ENCODE measurements at places on chromosomes 7 and 10.

- DNase-seq: no peak
Measured at GRCh38 chr7:155191901-155192478, 105.7 kb upstream of the INSIG1 start.

GRCh38 chr7:24075426-24075810 is 208.6 kb upstream of the NPY start:
- peak; percentile 19 for DNase-seq

DNA sequence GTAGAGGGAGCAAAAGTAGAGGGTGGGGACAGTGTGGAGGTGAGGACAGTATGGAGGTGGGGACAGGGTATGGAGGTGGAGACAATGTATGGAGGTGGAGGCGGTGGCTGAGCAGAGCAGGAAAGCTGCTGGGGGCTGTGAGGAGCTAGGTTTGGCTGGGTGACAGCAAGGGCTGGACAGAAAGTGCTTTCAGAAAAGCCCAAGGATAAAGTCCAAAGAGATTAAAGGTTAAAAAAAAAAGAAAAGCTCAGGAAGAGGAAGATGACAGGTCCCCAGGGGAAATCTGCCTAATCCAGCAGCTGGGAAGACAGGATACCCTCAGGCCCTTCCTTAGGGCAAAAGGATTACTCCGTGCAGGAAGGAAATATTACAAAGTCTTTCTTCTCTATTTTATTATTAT is 32.1 kb upstream of the PFKFB3 start:
- no peak for DNase-seq

- peak; percentile 79 for DNase-seq
Measured at GRCh38 chr10:72736176-72736827, 44.4 kb downstream of the MCU start.

- no peak for DNase-seq
Measured at GRCh38 chr10:42949287-42949686, 127.6 kb upstream of the RET start.

DNA sequence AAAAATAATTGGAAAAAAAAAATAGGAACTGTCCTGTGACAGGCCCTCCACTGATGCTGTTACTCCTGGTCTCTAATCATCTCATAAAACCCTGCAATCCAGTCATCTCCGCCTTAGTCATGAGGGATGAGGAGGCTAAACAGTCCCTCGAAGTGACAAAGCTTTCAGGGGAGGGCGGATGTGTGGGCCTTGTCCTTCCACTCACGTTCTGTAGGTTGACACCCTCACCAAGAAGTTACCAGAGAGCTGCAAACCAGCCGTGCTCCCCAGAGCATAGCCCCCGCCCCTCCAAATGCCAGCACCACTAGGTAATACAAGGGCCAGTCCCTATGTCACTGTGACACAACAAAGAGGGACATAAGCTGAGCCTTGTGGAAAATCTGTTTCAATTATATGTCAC is 11.9 kb downstream of the COBL start:
- no peak for DNase-seq

DNA sequence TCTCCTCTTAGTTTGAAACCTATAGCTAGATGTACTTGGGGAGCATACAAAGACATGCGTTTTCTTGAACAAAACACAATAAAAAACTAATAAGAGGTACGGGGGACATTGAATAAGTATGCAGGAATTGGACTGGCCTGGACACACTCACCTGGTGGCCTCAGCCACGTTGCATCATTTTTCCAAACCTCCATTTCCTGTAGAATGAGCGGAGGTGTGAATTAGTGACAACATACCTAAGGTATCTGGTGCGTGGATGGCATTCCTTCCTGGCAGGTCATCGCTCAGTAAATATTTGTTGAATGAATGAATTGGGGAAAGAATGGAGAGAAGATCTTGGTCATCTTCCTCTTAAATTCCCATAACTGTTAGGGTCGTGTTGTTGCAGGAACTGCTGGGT is 103.2 kb upstream of the CTBP2 start:
- DNase-seq: peak; percentile 53

DNA sequence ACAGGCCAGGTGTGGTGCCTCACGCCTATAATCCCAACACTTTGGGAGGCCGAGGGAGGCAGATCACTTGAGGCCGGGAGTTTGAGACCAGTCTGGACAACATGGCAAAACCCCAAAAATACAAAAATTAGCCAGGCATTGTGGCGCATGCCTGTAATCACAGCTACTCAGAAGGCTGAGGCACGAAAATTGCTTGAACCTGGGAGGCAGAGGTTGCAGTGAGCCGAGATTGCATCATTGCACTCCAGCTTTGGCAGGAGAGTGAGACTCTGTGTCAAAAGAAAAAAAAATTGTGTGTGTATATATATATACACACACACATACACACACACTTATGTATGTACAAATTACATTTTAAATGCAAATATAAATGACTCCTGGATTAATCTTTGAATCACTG is 76.8 kb upstream of the LRRN3 start:
- DNase-seq: no peak

- DNase-seq: no peak
Measured at GRCh38 chr7:38839851-38840250, 69.1 kb downstream of the VPS41 start.

- no peak for DNase-seq
Measured at GRCh38 chr7:44114586-44115310, 8.6 kb downstream of the POLD2 start.

DNA sequence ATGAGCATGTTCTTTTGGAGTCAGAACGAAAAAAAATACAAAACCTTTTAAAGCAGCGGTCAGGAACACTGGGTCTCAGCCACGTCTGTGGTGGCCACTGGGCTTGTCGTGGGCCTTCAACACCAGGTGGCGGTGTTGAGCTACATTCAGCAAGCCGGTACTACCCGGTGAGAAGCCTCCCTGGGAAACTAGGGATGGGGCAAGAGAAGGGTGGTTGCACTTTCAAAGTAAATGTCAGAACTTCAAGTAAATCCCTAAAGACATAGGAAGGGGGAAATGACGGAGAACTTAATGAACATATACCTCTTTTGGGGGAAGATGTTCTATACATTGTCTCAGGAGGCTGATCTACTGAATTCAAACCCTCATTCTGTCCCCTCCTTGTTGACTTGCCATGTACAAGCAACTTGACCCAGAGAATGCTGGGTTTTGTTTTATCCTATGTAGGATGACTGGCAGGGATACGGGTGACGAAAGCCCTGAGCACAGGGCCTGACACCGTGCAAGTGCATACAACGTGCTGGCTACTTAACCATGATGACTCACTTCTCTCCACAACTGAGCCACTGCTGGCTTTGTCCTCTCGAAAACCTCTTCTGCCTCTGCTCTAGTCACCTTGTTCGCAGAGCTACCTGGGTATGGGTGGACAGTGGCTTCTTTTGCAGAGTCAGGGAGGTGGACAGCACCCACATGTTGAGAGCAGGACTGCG is 49.0 kb upstream of the BAMBI start:
- peak; percentile 64 for DNase-seq

GRCh38 chr10:4776234-4776638 is 49.8 kb upstream of the AKR1E2 start:
- DNase-seq: no peak

GRCh38 chr10:62511238-62511637 is 137.1 kb downstream of the ZNF365 start:
- DNase-seq: no peak

GRCh38 chr7:17371671-17372524 is 73.4 kb downstream of the AHR start:
- DNase-seq: peak; percentile 98

DNA sequence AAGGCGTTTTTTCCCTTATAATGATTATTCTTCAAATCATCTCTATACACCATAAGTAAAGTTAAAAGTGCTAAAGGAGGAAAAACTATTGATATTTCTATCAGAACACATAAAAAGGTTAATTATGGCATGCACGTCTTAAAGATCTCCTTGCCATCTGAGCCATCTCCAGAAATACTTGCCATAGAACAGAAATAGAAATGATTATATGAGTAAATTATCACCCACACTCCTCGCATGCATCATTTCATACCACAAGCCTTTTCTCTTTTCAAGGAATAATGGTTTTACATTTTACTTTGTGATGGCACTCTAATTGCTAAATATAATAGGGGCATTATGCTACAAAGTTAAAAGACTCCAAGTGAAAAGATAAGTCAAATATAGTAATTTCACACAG is 55.7 kb upstream of the GLCCI1 start:
- no peak for DNase-seq

DNA sequence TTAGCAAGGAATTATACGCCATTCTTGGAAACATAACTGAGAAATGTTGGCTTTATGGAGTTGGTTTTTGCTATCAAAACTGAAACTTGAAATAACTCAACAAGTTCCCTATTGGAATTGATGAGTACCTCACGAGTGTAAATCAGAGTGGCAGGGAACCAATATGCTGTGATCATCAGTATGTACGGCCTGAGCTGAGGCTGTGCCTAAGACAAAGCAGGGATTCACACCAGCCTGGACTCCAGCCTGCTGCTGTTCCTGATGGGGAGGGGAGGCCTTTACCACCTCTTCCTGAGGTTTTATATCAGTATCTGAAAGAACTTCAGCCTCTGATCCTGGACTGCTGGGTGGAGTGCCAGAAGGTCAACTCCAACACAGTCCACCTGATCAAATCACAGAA is 52.7 kb downstream of the CRTAC1 start:
- no peak for DNase-seq

- DNase-seq: no peak
Measured at GRCh38 chr7:39534599-39534998, 31.6 kb upstream of the YAE1 start.

DNA sequence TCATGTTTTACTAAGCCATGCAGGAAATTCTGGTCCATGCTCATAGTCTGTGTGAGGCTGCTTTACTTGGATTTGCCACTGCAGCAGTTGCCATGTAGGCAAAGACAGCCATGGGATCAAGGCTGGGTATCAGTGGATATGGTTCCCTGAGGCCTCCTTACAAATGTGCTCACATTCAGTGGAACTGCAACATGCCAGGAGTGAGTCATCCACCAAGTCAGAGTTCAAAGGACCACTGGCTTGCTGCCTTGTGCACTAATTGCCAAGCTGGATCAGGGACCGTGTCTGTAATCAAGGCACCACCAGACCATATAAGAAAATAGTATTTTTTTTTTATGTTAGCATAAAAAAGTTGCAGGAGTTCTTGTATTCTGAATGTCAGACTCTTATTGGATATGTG is 101.0 kb downstream of the CDCA7L start:
- DNase-seq: no peak

- DNase-seq: peak; percentile 23
Measured at GRCh38 chr10:49398000-49398861, 2.3 kb upstream of the DRGX start.

DNA sequence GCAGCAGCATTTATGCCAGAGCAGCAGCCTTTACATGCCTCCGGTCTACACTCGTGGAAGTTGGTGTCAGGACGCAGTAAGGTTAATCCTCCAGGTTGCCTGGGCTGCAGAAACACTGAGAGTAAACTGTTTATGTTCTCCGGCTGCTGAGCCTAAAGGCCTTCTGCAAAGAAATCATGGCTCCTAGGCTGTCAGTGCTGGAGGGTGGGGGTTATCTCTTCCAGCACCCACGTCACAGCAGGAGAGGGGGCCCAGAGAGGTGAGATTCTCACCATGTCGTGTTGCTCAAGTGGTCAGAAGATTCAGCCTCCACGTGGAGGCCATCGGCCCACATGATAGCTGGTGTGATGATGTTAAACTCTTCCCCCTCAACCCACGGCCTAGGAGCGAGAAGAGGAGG is 41.2 kb downstream of the COL13A1 start:
- DNase-seq: no peak

DNA sequence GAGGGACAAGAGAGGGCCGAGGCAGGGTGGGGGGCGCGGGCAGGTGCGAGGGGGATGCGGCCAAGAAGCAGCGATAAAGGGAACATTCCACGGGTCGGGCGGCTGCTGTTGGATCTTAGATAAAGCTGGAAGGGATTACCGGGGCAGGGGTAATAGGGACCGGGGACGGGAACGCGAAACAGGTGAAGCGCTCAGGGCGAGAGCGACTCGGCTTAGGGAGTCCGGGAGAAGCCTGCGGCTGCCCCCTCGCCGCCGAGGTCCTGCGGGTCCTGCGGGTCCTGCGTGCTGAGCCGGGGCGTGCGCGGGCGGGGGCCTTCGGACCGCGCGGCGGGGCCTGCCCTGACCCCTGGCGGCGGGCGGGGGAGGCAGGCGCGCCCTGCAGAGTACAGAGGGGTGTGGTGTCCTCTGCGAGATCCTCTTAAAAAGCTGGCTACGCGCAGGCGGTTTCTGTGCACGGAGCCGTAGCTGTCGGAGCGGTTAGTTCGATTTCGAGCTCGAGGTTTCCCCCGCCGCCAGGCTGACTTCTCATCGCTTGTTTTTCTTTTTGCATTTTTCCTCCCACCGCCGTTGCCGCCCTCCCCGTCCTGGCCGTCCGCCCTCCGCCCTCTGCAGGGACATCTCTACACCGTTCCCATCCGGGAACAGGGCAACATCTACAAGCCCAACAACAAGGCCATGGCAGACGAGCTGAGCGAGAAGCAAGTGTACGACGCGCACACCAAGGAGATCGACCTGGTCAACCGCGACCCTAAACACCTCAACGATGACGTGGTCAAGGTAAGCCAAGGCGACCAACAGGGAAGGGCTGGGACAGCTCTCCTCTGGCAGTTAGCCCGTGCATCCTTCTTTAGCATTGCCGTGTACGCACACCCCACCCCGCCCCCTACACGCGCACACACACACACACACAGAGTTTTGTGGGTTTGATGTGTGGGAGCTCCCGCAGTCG is 1.4 kb downstream of the CAV1 start:
- peak; percentile 86 for DNase-seq

- DNase-seq: no peak
Measured at GRCh38 chr10:59366290-59366689, 3.9 kb upstream of the FAM13C start.

DNA sequence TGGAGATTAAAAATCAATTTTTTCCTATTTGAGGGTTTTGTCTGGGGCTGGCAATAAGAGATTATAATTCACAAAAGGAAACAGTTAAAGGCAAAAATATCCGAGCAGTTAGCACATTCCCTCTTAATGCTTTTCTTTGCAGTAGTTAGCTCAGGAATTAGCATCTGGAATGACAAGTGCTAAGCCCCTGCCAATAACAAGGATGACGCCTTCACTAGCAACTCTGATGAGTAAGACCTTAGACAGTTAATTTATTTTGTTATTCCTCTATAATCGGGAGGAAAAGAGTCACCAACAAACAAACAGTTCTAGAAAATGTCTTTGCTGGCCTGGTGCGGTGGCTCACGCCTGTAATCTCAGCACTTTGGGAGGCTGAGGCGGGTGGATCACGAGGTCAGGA is 151.3 kb downstream of the TRIL start:
- peak; percentile 75 for DNase-seq
